ENCODE measurements at places on chromosomes 4 and X. TPM values are rescaled to one million over a fixed set of nuclear protein-coding genes. Genes with fewer than 3 reads are reported as not detected.

The TBC1D9 gene
- 152 TPM for total RNA-seq

The UGT2A2 gene
- total RNA-seq, result not detected

The ADGRL3 gene
- 8.2 TPM for total RNA-seq

The WNK3 gene
- 1.3 TPM for total RNA-seq

The PGAM4 gene
- total RNA-seq, result not detected

The DGAT2L6 gene
- total RNA-seq, result not detected

The PLS3 gene
- total RNA-seq, result 69.4 TPM

The CFAP47 gene
- total RNA-seq, result under 0.01 TPM

The SLC4A4 gene
- total RNA-seq, result 6.7 TPM

The USP51 gene
- 1.9 TPM for total RNA-seq

The FABP2 gene
- total RNA-seq, result not detected

The XAGE2 gene
- total RNA-seq, result not detected

GRCh38 chrX:150704030-150704613 lies 10.9 kb downstream of the MTMR1 start:
- no peak overlapping the region for H3K27ac ChIP-seq
- H3K4me3 ChIP-seq, result no peak overlapping the region
- H3K4me1 ChIP-seq, result no peaks in the 10 kb centered on the region
- no peaks in the 10 kb centered on the region for H3K36me3 ChIP-seq
- no peak for DNase-seq

DNA sequence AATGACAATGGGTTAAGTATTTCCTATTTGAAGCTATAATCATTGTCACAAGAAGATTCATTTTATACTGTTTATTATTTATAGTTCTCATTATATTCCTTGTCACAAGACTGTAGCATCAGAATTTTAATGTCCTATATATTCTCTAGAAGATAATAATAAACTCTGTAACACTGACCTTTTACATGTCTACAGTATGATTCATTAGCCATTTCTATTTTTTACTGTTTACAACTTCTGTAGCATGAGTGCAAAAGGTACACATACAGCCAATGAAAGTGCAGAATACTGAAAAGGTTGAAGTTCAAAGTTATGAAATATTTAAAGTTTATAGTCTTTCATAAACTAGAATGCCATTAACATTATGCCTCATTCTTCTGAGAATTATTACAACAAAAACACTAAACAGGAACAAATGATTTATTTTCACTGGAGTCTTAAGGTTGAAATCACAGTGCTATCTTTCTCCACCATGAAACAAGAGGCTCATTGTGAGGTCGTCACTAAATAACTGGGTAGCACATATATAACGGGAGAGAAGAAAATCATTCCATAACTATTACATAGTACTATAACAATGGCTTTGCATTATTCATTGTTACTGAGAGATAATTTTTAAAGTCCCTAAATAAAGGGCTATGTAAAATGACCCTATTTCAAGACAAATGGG lies 4.9 kb downstream of the PRR32 start:
- H3K27ac ChIP-seq, result no peak overlapping the region
- DNase-seq, result no peak
- H3K27me3 ChIP-seq, result no peaks in the 10 kb centered on the region
- no peaks in the 10 kb centered on the region for H3K36me3 ChIP-seq

DNA sequence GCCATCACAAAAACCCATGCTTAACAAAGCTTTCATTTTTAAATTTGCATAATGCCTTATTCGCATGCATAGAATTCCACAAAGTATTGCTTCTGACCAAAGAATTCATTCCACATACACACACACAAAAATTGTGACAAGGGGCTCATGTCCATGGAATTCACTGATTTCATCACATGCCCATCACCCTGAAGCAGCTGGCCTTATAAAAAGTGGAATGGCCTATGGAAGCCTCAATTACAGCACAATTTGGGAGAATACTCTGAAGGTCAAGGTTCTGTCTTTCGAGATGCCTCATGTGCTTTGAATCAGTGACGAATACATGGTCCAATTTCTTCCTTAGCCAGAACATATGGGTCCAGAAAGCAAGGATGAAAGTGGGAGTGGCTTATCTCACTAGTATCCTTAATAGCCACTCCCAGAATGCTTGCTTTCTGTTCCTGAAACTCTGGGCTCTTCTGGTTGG lies 165.7 kb downstream of the KDR start:
- H3K4me3 ChIP-seq, result no peak overlapping the region
- no peaks in the 10 kb centered on the region for H3K4me1 ChIP-seq
- H3K27me3 ChIP-seq, result no peaks in the 10 kb centered on the region
- no peak overlapping the region for H3K27ac ChIP-seq

- H3K4me3 ChIP-seq, result peak overlapping the region; percentile 99
- H3K27me3 ChIP-seq, result no peaks in the 10 kb centered on the region
- no peaks in the 10 kb centered on the region for H3K4me1 ChIP-seq
- peak; percentile 57 for DNase-seq
- no peaks in the 10 kb centered on the region for H3K36me3 ChIP-seq
- H3K27ac ChIP-seq, result peak overlapping the region; percentile 96
Observed at GRCh38 chrX:3815896-3816664, 102.6 kb upstream of the PRKX start.

- peaks cover 21% of the 10 kb centered on the region for H3K27me3 ChIP-seq
- H3K27ac ChIP-seq, result no peak overlapping the region
- DNase-seq, result no peak
- no peaks in the 10 kb centered on the region for H3K36me3 ChIP-seq
- no peaks in the 10 kb centered on the region for H3K4me1 ChIP-seq
Observed at GRCh38 chrX:130861462-130861861, 41.5 kb downstream of the ENOX2 start.

- H3K36me3 ChIP-seq, result no peaks in the 10 kb centered on the region
- DNase-seq, result no peak
- H3K4me1 ChIP-seq, result no peaks in the 10 kb centered on the region
- H3K4me3 ChIP-seq, result no peak overlapping the region
- no peak overlapping the region for H3K27ac ChIP-seq
Observed at GRCh38 chr4:174681723-174682300, 147.2 kb downstream of the GLRA3 start.

DNA sequence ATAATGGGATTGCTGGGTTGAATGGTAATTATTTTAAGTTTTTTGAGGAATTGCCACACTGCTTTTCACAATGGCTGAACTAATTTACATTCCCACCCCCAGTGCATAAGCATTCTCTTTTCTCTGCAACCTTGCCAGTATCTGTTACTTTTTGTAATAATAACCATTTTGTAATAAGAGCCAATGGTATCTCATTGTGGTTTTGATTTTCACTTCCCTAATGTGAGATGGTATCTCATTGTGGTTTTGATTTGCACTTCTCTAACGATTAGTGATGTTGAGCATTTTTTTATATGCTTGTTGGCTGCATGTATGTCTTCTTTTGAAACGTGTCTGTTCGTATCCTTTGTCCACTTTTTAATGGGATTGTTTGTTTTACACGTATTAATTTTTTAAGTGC lies 213.1 kb upstream of the HDX start:
- H3K4me1 ChIP-seq, result no peaks in the 10 kb centered on the region
- no peak for DNase-seq
- H3K36me3 ChIP-seq, result no peaks in the 10 kb centered on the region
- H3K4me3 ChIP-seq, result no peak overlapping the region

DNA sequence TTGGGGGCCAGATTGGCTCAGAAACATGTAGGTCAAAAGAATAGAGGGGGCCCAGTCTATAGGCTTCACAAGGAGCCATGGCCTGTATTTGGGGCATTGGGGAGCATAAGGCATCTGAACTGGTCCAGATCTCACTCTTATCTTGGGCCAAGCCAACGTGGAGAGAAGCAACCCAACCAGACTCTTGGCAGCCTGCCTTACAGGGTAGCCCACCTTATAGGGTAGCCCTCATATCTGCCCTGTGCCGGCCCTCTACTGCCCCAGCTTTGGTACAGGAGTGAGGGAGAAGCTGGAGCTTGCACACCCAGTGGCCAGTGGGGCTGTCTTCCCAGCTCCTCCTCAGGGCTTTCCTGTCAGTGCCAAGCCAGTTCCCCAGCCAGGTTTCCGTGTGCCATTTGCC lies 142.2 kb downstream of the AMMECR1 start:
- no peak for DNase-seq
- no peak overlapping the region for H3K4me3 ChIP-seq
- H3K27ac ChIP-seq, result no peak overlapping the region
- H3K27me3 ChIP-seq, result peaks cover 66% of the 10 kb centered on the region

DNA sequence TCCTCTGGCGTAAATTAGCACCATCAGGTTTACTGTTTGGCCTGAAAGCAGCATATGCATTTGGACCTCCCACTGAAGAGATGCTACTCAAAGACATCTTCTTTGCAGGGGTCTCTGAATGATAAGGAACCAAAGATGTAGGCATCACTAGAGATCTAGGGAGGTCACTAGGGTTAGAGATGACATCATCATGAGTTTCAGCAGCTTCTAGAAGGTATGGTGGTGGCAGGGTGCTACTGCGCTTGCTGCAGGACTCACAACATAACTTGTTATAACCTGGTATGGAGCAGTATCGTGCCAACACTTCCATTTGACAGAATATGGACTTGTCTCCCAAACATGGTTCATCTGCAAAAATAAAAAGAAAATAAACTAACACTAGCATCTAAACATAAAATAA lies 251.6 kb downstream of the NPFFR2 start:
- H3K27me3 ChIP-seq, result no peaks in the 10 kb centered on the region
- no peak overlapping the region for H3K4me3 ChIP-seq
- no peaks in the 10 kb centered on the region for H3K4me1 ChIP-seq

- no peak overlapping the region for H3K27ac ChIP-seq
- H3K4me1 ChIP-seq, result no peaks in the 10 kb centered on the region
- no peaks in the 10 kb centered on the region for H3K27me3 ChIP-seq
- no peak for DNase-seq
- H3K36me3 ChIP-seq, result no peaks in the 10 kb centered on the region
Observed at GRCh38 chr4:20618731-20619130, 81.5 kb upstream of the PACRGL start.

DNA sequence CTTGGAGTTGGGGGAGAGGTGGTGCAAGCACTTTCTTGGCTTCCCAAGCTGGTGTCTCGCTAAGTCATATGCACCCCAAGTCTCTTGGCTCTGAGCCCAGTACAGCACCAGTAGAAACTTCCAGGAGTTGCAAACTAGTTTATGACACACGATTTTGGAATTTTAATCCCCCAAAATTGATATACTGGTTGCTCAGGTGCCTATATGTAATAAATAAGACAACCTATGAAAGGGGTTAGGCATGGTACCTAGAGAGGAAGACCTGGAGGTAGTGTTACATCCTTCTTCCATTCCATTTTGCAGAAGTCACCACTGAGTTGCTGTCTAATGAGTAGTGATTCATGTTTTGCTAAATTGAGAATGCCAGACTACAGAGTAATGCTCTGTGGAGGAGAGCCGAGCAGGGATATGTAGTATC lies 4.3 kb upstream of the SLC4A4 start:
- no peaks in the 10 kb centered on the region for H3K4me1 ChIP-seq
- H3K36me3 ChIP-seq, result no peaks in the 10 kb centered on the region
- H3K27ac ChIP-seq, result no peak overlapping the region
- H3K4me3 ChIP-seq, result no peak overlapping the region

GRCh38 chrX:57366430-57366829 lies 79.9 kb downstream of the FAAH2 start:
- no peaks in the 10 kb centered on the region for H3K36me3 ChIP-seq
- H3K4me3 ChIP-seq, result no peak overlapping the region
- H3K4me1 ChIP-seq, result no peaks in the 10 kb centered on the region
- no peak for DNase-seq
